Right renal pelvis (tissue), 4 donors: ENCODE measurements at places on chromosomes 4 and X. TPM values are rescaled to one million over a fixed set of nuclear protein-coding genes. Genes with fewer than 3 reads are reported as not detected.

- DNase-seq, result no peak
Measured at GRCh38 chrX:38382663-38383062, 30.3 kb downstream of the OTC start.

DNA sequence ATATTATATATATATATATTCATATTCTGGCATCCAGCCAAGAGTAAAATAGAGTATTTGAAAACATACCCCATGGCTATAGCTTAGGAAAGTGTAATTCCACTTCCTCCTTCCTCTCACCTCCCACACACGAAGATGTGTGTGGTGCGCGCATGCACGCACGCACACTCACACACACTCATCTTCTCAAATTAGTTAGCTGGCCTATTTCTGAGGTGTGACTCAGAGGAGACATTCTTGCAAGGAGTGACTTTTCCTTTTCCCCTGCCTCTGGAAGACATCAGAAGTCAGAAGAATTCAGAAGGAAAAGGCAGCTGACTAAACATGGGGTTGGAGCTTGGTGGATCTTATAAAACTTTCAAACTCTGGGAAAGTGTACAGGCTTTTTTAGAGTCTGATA, 8.8 kb downstream of the ENPEP start:
- DNase-seq, result no peak

- no peak for DNase-seq
Measured at GRCh38 chr4:150256841-150257730, 178.8 kb downstream of the DCLK2 start.

DNA sequence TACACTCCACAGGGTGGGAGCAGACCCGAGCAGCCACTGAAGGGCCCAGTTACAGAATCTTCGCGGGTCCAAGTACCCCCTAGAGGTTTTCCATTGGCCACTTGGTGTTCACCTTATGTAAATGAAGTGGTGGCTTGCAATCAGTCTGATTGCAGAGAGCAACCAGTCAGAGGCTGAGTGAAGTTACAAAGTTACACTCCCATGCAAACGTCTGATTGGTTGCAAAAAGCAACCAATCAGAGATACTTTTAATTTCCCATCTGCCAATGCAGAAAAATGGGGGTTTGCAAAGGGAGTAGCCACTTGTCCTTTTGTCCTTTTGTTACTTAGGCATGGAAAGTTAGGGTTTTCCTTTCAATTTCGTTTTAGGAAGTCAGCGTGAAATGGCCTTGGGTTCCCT, 27.0 kb upstream of the NKAP start:
- no peak for DNase-seq

The CXCL6 gene
- not detected for polyA plus RNA-seq

The GPR82 gene
- 0.35 TPM for polyA plus RNA-seq

The ADRA2C gene
- 5.0 TPM for polyA plus RNA-seq

The ARR3 gene
- polyA plus RNA-seq, result 0.54 TPM

DNA sequence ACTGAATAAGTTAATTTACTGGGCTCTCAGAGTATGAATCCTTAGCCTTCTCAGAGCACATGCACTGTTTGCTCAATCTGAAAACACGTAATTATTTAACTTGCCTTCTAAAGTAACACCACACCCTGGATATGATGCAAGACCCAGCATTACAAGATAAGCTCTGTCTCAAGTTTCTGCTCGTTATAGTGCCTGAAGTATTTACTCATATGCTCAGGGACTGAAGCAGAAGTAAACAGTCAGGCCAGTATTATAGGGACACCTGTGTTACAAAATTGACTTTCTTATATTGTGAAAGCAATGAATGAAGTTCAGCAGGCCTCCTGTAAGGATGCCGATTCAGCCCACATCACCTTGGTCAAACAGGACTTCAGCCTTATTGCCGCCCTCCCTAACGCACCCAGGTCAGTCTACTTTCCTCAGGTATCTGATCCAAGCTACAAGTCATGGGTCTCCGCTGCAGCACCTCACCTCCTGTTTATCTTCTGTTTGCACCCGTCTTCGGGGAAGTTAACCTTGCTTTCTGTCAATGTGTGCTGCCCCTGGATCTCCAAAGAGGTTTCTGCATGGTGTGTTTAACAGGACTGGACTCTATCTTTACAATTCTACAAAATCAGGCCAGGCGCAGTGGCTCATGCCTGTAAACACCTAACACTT, 42.8 kb upstream of the KLF3 start:
- DNase-seq, result no peak

The GLOD5 gene
- 1.5 TPM for polyA plus RNA-seq

GRCh38 chr4:10113362-10114047, 3.1 kb downstream of the WDR1 start:
- DNase-seq, result no peak

- no peak for DNase-seq
Measured at GRCh38 chrX:37580080-37580479, 8.6 kb downstream of the LANCL3 start.

The NR3C2 gene
- polyA plus RNA-seq, result 18.9 TPM

The DTHD1 gene
- polyA plus RNA-seq, result 0.04 TPM

GRCh38 chrX:70754169-70754848, 154.2 kb downstream of the TEX11 start:
- no peak for DNase-seq

DNA sequence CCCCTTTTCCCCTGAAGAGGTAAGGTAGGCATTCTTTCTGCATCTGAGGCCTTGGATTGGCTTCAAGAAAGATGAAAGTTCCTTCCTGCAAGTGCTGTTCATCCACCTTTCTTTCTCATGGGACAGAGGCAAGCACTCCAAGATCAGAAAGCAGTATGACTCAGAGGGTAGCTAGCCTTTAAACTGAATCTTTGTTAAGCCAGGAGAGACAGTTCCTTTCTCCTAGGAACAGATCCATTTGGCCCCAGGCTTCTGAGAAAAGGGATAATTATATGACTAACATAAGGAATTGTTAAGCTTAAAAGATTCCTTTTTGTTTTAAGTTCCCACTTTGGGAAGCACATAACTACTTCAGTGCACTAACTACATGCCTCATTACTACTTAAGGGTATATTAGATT, 192.0 kb downstream of the PPP3CA start:
- no peak for DNase-seq

GRCh38 chrX:118164138-118164537, 47.5 kb upstream of the KLHL13 start:
- no peak for DNase-seq

The ANAPC10 gene
- polyA plus RNA-seq, result 27.2 TPM

DNA sequence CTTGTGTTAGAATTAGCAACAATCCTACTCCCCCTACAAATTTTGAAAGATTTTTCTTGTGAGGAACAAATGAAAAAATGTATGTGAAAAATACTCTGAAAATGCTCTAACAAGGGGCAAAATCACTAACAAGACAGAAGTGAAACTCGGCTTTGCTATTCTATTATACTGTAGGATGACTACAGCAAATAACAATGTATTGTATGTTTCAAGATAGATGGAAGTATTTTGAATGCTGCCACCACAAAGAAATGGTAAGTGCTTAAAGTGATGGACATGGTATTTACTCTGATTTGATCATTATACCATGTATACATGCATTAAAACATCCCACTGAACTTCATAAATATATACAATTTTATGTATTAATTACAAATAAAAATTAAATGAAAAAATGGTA, 192.8 kb downstream of the SPOCK3 start:
- DNase-seq, result no peak

DNA sequence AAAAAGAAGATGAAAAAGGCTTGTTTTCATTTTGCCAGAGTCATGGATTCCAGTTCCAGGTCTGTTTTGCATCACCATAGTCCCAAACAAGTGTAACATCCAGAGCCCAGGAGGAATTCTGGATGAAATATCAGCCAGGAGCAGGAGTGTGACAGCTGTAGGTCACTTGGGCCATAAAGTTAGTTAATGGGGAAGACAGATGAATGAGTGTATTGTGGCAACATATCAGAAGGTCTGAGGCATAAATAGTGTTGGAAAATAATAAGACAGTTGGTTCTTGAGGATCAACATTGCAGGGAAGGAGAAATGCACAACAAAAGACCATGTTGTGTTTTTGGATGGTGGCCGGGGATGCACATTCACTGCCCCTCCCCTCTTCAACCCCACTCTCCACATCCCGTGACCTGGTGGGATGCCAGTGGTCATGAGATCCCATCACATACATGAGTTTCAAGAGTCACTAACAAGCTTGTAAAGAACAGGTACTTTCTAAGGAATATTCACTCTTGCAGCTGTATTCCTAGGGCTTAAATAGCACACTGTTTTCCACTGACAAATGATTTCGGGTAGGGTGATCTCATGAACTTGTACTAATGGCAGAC, 83.1 kb upstream of the IGFBP7 start:
- no peak for DNase-seq

The H2BW2 gene
- 0.42 TPM for polyA plus RNA-seq

The SEPSECS gene
- 18.0 TPM for polyA plus RNA-seq

GRCh38 chr4:126821152-126821551, 811.6 kb upstream of the INTU start:
- DNase-seq, result no peak
